ENCODE measurements at places on chromosomes 6 and 20. TPM values are rescaled to one million over a fixed set of nuclear protein-coding genes. Genes with fewer than 3 reads are reported as not detected.

UBD gene
- total RNA-seq, result 231 TPM

SFTA2 gene
- total RNA-seq, result not detected

NR2E1 gene
- not detected for total RNA-seq

MRAP2 gene
- total RNA-seq, result 0.57 TPM

PDE7B gene
- 33.6 TPM for total RNA-seq

FGD2 gene
- total RNA-seq, result not detected

NKAIN2 gene
- total RNA-seq, result not detected

RNF182 gene
- 0.65 TPM for total RNA-seq

SEMG1 gene
- not detected for total RNA-seq

ZNF165 gene
- 0.16 TPM for total RNA-seq

ADAT2 gene
- 2.4 TPM for total RNA-seq

SPATA25 gene
- 0.49 TPM for total RNA-seq

FAM209B gene
- total RNA-seq, result not detected

All from bladder microvascular endothelial cell (primary cell).